Hypothalamus (tissue), 51 donors: ENCODE measurements at places on chromosomes 1 and 21.

DNA sequence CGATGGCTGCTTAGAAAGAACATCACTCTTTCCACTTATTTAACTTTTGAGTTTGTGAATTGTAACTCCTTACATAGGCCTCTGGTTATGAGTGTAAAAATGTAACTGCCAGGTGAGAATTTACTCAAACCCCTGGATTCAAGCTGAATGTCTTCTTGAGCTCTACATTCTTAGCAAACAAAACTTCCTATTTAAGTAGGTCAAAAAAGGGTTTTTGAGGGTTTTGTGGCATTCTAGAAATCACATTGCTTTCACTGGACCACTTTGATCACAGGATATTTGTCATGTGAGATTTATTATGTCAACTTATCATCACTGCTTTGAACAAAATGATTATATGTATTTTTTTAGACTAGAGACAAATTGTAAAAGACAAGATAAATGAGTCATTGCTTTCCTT lies 5.7 kb downstream of the IL23R start:
- DNase-seq = no peak

- no peak for DNase-seq
Observed at GRCh38 chr21:45945066-45945867, 36.3 kb upstream of the COL6A1 start.

DNA sequence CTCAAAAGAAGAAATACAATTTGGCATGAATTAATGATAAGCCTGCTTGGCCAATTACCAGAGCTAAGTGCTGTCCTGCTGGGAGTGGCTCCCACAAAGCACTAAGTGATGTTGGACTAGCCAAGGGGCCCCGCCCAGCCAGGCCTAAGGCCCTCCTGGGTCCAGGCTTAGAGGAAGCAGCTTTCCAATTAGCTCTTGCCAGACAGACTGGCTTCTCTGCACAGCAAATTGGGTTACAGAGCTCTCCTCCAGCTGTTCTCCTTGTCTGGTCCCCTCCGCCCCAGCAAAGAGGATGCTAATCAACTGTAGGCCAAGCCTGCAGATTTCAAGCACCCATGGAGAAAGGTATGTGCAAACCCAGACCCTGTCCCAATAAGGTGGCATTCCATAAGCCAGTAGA lies 151.9 kb downstream of the DMRTA2 start:
- no peak for DNase-seq

DNA sequence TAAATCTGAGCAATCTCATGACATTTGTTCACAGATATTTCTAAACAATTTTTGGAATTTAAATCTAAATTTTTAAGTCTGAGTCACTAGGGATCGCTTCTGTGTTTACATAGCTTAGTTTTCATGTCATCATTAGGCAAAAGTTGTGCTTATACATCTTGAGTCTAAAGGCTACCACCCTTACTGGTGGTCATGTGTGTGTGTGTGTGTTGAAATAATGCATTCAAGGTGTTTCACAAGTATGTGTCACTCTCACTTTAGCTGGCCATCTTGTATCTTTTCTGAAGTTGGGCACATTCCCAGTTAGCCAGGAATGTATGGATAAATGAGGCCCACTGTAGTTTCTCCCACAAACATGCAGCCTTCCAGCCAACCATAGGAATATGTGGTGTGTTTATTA lies 1162.5 kb upstream of the PRMT6 start:
- no peak for DNase-seq

DNA sequence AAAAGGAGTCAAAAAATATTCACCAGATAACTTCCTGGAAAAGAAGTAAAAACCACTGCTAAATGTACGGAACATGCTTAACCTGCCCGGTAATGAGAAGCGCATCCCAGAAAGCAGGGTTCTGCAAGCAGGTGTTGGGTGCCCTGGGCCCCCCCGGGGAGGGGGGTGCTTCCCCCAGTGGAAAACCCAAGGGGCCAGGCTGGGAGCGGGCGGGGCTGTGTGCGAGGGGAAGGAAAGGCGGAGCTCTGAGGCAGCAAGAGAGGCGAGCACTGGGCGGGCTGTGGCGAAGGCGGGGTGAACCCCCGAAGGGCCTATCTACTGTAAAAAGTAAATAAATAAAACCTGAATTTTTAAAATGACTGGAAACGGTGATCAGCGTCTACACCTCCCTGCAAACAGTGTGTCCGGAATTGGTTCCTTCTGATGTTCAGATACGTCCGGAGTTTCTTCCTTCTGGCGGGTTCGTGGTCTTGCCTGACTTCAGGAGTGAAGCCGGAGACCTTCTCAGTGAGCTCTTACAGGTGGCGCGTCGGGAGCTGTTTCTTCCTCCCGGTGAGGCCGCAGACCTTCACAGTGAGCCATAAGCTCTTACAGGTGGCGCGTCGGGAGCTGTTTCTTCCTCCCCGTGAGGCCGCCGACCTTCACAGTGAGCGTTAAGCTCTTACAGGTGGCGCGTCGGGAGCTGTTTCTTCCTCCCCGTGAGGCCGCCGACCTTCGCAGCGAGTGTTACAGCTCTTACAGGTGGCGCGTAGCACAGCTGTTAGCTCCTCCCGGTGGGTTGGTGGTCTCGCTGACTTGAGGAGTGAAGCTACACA lies 13.4 kb downstream of the FTCD start:
- DNase-seq = no peak

DNA sequence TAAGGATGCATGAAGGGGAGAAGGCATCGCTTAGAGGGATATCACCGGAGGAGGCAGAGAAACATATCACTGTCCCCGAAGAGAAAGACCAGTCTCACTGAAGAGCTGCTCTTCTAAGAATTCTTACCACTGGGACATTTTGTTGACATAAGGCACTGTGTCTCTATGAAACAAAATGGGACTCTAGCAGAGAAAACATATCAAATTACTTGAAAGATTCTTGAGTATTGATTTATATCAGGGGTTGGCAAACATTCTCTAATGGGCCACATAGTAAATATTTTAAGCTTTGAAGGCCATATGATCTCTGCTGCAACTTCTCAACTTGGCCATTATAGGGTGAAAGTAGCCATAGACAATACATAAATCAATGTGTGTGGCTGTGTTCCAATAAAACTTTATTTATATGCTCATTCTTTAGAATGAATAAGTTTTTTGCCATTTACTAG lies 41.0 kb upstream of the GREM2 start:
- DNase-seq = no peak

DNA sequence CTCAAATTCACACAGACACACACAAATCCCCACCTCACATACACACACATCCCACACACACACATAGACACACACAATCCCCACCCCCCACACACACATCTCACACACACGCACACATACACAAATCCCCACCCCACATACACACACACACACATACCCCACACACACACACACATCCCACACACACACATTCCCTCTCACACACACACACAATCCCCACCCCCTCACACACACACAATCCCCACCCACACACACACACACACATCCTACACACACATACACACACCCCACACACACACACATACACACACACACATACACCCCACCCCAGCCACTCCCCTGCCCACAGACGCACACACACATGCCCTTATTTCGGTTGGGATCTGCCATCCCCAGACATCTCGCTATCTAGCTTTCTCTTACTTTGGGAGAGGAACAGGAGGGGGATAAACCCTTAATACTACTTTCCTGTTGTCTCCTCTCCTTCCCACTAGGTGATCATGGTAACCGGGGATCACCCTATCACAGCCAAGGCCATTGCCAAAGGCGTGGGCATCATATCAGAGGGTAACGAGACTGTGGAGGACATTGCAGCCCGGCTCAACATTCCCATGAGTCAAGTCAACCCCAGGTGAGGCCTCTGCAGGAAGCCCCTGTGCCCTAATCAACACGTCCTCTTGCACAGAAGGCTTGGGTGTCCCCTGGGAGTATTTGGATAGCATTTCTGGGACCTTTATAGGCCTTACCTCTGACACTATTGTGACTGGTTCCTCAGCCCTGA lies 17.2 kb upstream of the ATP1A4 start:
- no peak for DNase-seq

GRCh38 chr21:27423038-27423437 lies 456.1 kb upstream of the ADAMTS5 start:
- no peak for DNase-seq

- no peak for DNase-seq
Observed at GRCh38 chr1:59143133-59143487, 153.8 kb upstream of the FGGY start.

- no peak for DNase-seq
Observed at GRCh38 chr1:154463512-154463990, 38.5 kb upstream of the TDRD10 start.

- no peak for DNase-seq
Observed at GRCh38 chr1:167808690-167809089, 86.9 kb downstream of the MPZL1 start.

DNA sequence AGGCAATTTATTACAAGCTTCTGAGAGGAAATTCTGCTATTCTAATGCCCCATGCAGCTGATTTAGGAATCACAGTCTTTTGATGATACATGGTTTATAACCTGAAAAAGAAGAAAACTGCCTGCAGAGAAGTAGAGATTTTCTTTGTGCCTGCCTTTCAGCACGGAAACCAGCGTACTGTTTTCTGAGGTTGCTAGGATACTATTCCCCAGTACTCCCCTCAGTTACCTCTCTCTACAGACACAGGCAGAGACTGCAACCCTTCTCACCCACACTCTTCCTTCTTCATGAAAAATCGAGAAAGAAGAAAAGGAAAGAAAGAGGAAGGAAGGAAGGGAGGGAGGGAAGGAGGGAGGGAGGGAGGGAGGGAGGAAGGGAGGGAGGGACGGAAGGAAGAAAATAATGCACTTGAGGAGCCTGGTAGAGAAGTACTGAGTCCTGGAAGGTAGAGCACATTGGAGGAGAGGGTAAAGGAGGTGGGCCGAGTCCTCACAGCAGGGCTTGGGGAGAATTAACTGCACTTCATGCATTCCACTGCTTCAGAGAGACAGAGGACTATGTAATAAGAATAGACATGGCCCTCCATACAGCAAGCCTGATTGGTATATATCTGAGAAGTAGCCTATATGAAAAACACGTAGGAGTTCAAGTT lies 21.9 kb downstream of the RGS2 start:
- no peak for DNase-seq

DNA sequence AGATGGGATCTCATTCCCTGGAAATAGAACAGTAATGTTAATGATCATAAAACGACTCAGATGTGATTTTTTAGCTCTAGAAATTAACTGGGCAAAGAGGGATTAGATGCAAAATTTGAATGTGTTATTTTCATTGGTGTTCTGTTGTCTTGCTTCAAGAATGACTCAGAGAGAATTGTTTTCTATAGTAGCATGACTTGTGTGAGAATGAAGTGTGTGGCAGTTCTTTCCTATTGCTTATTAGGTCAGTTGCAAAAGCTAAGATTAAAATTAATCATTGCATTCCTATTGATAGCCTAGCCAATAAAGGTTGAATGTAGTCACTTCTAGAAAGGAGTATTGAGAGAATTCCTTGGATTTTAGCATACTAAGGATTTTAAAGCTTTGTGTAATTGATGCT lies 22.9 kb downstream of the SPEN start:
- no peak for DNase-seq

DNA sequence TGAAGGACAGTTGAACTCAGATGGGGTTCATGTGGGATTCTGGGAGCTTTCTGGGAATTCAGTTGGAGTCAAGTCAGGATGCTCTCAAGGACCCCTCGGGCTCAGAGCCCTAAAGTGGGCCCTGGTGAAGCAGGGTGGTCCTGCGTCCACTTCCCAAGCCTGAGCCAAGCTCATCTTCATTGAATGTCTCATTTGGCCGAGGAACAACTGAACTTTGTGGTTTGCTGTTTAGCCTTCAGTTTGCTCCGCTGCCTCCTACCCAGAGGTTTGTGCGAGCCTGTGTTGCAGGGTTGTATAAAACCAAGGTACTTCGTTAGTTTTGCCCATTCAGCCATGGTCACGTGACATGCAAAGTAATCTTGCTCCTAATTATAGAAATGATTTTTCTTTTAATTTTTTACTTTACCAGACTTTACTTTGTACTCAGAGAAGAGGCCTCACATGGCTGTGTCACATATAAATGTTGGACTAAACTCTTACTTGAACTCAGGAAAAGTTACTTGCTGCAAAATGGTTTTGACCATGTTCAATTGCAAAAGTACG lies 49.7 kb downstream of the B3GALT5 start:
- no peak for DNase-seq

GRCh38 chr1:88595355-88596002 lies 88.6 kb upstream of the PKN2 start:
- no peak for DNase-seq
